Dorsolateral prefrontal cortex (tissue), 122 donors: ENCODE measurements at places on chromosomes 4 and X.

DNA sequence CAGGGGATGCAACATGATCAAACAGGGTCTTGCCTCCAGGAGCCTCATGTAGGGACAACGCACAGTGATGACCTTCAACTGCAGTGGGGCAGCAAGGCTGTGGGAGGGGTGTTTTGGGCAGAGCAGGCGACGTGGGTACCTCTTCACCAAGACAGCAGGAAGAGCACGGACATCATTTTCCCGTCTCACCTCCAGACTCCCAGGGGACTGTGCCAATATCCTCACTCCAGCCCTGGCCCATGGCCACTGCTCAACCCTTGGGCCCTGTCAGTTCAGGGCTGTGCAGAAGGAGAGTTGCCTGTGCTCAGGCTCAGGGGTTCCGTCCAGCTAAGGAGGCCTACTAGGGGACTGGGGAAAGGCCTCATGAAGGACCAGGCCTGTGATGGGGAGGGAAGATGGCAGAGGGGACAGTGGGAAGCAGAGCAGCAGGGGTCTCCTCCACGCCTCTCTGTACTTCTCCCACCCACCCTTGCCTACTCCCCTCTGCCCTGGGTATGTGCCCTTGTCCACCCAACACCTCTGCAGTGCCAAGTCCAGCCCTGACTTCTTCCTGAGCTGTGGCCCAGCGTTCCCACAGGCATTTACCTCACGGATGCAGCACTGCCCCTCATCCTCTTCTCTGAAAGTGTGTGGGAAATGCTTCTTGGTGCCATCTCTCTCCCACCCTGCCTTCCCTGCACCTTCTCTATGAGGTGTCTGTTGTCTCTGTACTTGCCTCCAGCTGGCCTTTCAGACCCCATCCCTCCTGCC lies 1.4 kb downstream of the IL9R start:
- no peak for DNase-seq

DNA sequence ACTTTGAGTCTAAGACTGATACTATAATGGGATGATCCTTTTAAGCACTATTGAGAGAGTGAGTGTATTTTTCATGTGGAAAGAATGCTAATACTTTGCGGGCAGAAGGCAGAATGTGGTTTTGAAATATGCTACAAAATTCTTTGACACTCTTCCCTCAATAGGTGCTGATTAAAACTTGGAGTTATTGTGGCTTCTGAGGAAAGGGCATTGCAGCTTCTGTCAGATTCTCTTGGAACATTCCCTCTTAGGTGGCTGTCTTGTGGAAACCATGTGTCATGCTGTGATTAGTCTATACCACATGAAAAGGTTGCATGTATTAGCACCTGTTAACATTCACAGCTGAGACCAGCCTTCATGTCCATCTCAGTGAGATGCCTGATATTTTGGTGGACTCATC lies 547.0 kb downstream of the STIM2 start:
- no peak for DNase-seq

DNA sequence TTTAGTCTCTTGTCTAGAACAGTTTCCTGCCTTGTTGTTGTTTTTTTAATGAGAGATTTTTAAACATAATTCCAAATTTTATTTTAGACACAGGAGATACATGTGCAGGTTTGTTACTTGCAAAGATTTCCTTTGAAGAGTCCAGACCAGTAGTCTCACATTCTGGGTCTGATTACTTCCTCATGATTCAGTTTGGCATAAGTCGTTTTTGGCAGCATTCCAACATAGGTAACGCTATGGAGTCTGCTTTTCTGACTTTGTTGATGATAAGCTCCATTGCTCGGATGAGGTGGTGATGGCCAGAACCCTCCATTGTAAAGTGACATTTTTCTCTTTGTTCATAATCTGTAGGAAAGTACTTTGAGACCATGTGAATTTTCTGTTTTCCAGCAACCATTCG lies 74.7 kb downstream of the CLCN4 start:
- DNase-seq: no peak

GRCh38 chr4:112956484-112956896 lies 93.0 kb upstream of the ANK2 start:
- DNase-seq: no peak

- no peak for DNase-seq
These were observed 59.0 kb upstream of the VCX3B start for GRCh38 chrX:8405631-8406030.

DNA sequence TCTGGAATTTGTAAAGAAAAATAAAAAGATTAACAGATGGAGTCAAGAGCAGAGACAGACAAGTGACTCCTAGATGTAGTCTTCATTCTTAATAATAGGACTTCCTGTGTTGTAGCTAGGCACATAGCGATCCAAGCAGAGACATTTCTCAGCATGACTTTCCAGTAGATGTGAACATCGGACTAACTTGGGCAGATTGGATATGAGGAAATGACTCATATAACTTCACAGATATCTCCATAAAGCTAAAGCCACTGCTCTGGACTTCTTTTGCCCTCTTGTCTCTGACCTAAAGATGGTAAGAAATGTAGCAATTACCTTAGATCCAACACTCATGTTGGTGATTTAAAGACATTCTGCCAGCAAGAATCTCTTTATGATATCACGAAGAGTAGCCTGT lies 131.7 kb downstream of the EPHA5 start:
- no peak for DNase-seq

GRCh38 chr4:148029781-148030180 lies 297.9 kb downstream of the ARHGAP10 start:
- DNase-seq: no peak

- DNase-seq: no peak
These were observed 49.2 kb upstream of the HDAC8 start for GRCh38 chrX:72621625-72622485.

GRCh38 chr4:55927803-55928437 lies 20.8 kb upstream of the CEP135 start:
- no peak for DNase-seq

GRCh38 chr4:119585771-119586170 lies 42.8 kb downstream of the PDE5A start:
- no peak for DNase-seq

DNA sequence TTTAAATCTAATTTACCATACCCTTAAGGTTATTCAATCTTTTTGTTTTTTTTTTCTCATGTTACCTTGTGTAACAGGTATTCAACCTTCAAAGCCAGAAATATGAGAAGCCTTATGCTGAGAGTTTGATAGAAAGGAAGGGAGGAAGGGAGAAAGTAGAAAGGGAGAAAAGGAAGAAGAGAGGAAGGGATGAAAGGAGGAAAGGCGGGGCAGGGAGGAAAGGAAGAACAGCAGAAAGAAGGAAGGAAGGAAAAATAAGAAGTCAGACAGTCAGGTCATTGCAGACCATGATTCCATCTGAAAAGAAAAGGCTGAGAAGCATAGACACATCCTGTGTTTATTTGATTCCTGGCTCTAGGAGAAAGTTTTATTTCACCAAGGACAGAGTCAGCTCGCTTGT lies 30.9 kb downstream of the RTL9 start:
- no peak for DNase-seq

- no peak for DNase-seq
These were observed 82.8 kb downstream of the LNX1 start for GRCh38 chr4:53508446-53508845.

GRCh38 chr4:128346054-128346716 lies 58.6 kb upstream of the PGRMC2 start:
- no peak for DNase-seq

DNA sequence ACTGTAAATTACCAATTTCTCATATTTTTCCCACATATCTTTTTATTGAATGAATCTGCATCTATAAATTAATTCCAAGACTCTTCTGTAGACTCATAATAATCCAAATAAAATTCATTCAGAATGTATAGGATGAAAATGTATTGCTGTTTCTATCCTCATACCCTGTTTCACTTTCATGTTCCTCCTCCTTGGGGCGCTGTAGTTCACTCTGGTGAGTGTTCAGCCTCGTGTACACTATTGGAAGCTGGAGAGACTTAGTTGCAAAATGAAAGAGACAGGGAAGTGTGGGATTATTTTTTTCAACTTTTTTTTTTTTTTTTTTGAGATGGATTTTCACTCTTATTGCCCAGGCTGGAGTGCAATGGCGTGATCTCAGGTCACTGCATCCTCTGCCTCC lies 296.1 kb downstream of the TLL1 start:
- no peak for DNase-seq

- DNase-seq: no peak
These were observed 75.2 kb downstream of the CORIN start for GRCh38 chr4:47762376-47763266.

DNA sequence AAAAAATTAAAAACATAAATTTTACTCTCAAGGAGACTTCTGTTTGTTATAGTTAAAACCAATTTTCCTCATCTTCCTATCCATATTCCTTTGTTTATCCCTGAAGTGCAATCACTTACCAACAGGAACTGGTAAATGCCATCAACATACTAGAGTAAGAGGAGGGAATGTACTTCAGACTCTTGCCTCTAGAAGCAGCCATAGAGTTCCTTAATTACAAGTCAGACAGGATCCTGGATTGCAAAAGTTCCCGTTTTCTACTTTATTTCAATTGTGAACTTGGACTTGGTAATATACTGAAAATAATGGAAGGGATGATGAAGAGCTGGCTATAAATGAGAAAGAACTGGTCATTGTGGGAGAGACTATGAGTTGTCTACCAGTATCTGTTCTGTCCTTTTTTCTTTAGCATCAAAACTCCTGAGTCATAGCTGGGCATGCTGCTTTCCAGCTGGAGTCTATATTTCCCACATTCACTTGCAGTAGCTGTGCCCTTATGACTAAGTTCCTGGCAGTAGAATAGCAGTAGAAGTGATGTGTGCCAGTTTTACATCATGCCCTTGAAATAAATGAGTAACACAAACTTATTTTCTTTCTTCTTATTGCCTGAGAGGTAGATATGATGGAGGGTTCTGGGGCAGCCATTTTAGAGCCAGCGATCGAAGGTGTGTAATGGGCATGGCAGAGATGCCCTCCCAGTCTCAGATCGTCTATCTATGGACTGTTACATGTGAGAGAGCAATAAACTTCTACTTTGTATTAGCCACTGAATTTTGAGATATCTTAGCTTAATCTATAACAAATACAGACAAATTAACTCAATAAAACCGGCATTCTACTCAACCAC lies 26.8 kb upstream of the SPARCL1 start:
- DNase-seq: no peak

GRCh38 chrX:127313635-127314034 lies 494.1 kb downstream of the PRR32 start:
- DNase-seq: no peak

- DNase-seq: no peak
These were observed 21.4 kb upstream of the PGM2 start for GRCh38 chr4:37805091-37805490.

- DNase-seq: no peak
These were observed 27.0 kb upstream of the NKAP start for GRCh38 chrX:119970574-119970973.

GRCh38 chrX:8341814-8342590 lies 122.6 kb upstream of the VCX3B start:
- no peak for DNase-seq

DNA sequence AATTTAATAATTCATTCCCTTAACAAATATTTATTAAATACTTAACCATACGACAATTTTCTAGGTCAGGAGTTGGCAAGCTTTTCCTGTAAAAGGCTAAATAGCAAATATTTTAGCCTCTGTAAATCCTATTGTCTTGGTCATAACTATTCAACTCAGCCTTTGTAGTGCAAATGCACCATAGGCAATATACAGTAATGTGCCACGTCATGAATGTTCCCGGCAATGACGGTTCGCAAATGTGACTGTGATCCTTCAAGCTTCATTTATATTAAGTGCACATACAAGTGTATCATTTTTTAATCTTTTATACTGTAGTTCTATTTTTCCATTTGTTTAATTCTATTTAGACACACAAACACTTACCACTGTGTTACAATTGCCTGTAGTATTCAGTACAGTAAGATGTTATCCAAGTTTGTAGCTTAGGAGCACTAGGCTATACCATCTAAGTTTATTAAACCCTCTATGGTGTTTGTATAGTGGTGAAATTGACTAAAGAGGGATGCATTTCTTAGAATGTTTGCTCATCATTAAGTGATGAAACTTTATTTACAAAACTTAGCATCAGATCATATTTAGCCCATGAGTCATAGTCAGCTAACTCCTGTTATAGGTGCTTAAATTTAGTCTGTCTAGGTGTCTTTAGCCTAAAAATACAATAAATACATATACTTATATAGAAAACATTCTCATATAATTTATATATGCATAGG lies 553.6 kb downstream of the STPG2 start:
- no peak for DNase-seq

DNA sequence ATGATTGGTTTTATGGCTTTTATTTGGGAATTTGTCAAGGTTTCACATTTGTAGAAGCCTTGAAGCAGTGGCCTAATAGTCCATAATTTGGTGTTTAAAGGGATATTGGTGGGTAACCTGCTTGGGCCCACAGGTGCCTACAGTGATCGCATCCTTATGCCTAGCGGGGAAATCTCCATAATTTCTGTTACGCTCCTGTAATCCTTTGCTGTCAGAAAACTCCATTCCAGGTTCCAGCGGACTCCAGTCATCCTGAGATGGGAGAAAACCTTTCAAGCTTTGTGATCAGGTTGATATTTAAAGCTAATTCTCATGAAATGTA lies 257.0 kb upstream of the JADE1 start:
- no peak for DNase-seq

- no peak for DNase-seq
These were observed 619.7 kb downstream of the MID1IP1 start for GRCh38 chrX:39421006-39421405.

DNA sequence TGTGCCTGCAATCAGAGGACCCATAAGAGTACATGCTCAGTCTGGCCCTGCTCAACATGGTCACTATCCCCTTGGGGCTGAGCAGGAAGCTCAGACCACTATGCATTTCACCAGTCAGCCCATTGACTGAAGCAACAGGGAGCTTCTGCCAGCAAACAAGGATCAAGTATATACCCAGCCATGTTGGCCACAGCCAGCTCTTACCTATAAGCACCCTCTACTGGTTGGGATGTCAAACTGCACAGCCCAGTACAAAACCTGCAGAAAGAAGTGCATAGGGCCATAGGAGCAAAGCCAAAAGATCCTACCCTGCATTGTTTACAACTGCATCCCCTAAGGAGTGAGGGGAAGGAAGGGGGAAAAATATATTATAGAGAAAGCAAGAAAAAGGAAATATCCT lies 214.4 kb upstream of the CPEB2 start:
- DNase-seq: no peak

GRCh38 chrX:13716905-13717304 lies 17.5 kb downstream of the TRAPPC2 start:
- DNase-seq: no peak

GRCh38 chrX:24169211-24169610 lies 19.7 kb downstream of the ZFX start:
- DNase-seq: no peak

GRCh38 chr4:51909236-51909703 lies 66.3 kb downstream of the DCUN1D4 start:
- DNase-seq: no peak

- no peak for DNase-seq
These were observed 58.2 kb upstream of the FAM9C start for GRCh38 chrX:13102636-13103035.

DNA sequence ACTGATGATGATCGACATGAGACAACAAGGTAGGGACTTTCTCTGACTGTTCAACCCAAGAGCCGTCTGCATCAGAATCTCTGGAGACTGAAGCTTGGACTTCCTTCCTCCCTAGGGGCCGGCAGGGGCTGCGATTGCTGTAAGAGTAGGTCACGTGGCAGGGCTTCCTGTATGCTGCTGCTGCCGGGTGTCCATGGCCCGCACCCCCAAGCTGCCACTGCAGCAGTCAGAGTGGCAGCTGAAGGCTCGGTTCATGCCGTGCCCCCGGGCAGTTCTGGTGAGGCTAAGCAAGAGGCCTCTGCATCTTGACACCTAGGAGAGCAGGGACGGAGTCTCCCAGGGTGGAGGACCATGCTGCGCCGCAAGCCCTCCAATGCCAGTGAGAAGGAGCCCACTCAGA lies at the start of gene SASH3:
TSS of gene SASH3 (plus strand) at position 203 of the 400 bp plus-strand sequence. CDS start at position 352, 149 bp downstream.
- no peak for DNase-seq

- no peak for DNase-seq
These were observed 183.7 kb downstream of the NR3C2 start for GRCh38 chr4:148258535-148258934.
